ENCODE measurements at places on chromosomes 7 and 10.

- no peak for DNase-seq
These were observed 1.6 kb upstream of the ANKRD2 start for GRCh38 chr10:97570789-97571471.

GRCh38 chr10:69088471-69088769 lies 517 bp downstream of the SRGN start:
- DNase-seq = no peak

GRCh38 chr7:74561898-74562613 lies 95.5 kb upstream of the GTF2I start:
- DNase-seq = no peak

- DNase-seq = no peak
These were observed 137.6 kb downstream of the ZNF467 start for GRCh38 chr7:149635561-149636329.

DNA sequence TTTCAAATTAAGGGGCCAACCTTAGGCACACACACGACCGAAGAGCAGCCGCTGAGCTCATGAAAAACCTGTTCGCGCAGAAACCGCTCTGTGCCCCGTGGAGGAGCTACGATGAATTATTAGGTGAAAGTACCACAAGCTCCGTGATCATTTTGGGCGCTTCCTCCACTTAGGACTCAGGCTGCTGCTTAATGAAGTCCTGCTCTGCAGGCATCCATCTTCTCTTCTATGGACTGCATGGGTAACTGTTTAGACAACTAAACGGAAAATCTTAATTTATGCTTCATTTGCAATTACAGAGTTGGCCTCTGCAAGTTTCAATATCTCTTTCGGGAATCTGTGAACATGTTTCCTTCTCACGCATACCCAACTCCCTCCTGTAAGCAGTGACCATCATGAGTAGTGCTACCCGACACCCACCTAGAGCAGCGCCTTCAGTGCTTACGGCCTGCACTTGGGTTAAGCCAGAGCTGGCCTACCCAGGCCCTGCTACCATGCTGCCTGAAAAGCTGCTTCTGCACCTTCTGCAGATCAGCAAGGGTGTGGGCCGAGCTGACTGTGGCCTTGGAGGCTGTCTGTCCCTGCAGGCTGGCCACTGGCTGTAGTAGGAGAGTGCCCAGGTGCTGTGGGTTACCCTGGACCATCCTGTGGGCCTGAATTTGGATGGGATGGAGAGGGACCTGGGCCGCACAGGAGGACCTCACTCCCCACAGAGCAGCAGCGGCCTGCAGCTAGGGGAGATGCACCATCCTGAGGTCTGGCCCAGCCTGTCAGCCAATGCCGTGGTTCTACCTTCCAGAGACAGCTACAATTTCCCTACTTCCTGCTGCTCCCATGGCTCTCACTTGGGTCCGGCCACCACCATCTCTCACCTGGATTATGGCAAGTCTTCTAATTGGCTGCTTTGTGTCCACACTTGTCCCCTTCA lies 36.0 kb downstream of the GNA12 start:
- DNase-seq = no peak

DNA sequence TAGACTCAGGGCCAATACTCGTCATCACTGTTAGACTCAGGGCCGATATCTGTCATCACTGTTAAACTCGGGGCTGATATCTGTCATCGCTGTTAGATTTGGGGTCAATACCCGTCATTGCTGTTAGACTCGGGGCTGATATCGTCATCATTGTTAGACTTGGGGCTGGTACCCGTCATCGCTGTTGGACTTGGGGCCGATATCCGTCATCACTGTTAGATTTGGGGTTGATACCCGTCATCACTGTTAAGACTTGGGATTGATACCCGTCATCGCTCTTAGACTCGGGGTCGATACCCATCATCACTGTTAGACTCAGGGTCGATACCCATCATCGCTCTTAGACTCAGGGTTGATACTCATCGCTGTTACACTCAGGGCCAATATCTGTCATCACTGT lies 56.5 kb downstream of the BEND7 start:
- DNase-seq = no peak

GRCh38 chr7:26508917-26509316 lies 217.3 kb downstream of the SNX10 start:
- no peak for DNase-seq

GRCh38 chr10:44016589-44017482 lies 368.1 kb downstream of the CXCL12 start:
- no peak for DNase-seq

- DNase-seq = no peak
These were observed 54.7 kb upstream of the CCAR1 start for GRCh38 chr10:68666280-68666760.

DNA sequence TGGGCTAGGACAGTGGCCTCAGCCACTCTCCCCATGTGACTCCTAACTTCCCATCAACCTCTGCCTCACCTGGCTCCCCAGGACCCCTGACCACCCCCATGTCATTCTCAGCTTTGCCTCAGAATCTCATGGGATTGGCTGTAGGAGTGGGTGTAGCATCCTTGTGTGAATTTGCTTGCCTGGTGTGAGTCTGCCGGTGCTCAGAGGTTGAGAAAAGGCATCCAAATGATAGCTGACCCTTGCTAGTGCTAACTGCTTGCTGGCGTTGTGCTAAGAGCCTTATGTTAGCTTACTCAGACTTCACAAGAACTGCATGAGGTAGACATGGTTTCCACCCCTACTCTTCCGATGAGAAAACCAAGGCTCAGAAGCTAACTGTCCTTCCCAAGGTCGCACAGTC lies 74.2 kb downstream of the COL13A1 start:
- no peak for DNase-seq

DNA sequence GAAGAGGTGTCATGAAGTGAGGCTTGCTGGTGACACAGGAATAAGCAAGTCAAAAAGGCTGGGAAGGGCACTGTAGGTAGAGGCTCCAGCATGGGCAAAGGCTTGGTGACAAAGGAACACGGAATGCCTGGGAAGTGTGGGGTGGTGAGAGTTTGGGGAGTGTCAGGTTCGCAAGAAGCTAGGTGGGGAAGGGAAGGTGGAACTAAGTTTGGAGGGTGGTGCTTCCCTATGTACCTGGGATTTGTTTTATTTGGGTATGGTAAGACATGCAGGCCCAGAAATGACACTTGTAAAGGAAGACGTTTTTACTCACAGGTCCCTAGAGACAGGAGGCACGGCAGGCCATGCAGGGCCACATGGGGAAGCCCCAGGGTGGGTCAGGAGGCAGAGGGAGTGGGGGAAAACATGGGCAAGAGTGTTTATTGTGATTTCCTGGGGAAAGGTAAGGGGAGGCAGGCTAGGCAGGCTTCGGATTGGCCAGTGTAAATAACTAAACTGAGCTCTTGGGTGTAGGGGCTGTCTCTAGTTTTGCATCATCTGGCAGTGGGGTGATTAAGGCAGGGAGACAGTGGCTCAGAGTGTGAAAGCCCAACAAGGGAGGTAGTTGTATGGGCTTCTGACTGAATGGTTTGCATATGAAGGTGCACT lies 52.1 kb downstream of the SH2D4B start:
- no peak for DNase-seq

DNA sequence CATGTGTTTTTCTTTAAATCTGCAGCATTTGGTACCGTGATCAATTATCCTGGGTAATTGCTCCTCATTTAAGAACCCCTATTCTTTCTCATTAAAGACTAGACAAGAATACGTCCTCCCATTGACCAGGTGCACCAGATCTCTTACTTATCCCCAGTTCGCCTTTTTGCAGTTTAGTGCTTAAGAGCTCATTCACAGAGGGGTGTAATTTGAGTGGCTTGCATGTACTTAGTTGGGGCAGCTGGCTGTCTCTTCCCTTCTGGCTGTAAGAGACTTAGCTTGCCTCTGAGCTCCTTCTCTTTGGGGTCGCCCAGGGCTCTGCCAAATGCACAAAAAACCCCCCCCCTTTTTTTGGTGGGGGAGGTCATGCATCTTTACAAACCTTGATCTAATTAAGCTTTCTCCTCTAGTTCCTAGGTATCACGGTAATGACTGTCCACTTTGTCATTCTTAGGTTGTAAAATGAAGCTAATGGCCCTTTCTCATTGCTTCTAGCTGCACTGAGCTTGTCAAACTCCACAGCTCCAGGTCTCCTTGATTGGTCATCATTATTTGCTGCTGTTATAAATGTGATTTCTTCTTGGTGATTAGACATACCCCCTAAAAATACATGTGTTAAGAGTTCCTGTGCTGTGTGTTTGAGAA lies 26.3 kb downstream of the GAD2 start:
- DNase-seq = no peak

- no peak for DNase-seq
These were observed 68.9 kb upstream of the CARD11 start for GRCh38 chr7:3112479-3113134.

Measured in activated CD8-positive, alpha-beta memory T cell treated with anti-CD3 and anti-CD28 coated beads for 1 hour (primary cell).